ENCODE measurements at places on chromosomes 12 and 14.

GRCh38 chr14:93997916-93998870 is 1.1 kb downstream of the CCDC197 start:
- no peak for DNase-seq

GRCh38 chr12:96176575-96176974 is 17.6 kb upstream of the ELK3 start:
- DNase-seq = no peak

- DNase-seq = no peak
These were observed 88.9 kb upstream of the SOX5 start for GRCh38 chr12:24038211-24038997.

- DNase-seq = no peak
These were observed 25.1 kb downstream of the FGFR1OP2 start for GRCh38 chr12:26963413-26963812.

Measured in CD4-positive, alpha-beta T cell treated with Interferon gamma for 1 hour (primary cell).